ENCODE measurements at places on chromosomes 5 and 9. TPM values are rescaled to one million over a fixed set of nuclear protein-coding genes. Genes with fewer than 3 reads are reported as not detected.

The PRRX2 gene
- total RNA-seq: 3.5 TPM

DNA sequence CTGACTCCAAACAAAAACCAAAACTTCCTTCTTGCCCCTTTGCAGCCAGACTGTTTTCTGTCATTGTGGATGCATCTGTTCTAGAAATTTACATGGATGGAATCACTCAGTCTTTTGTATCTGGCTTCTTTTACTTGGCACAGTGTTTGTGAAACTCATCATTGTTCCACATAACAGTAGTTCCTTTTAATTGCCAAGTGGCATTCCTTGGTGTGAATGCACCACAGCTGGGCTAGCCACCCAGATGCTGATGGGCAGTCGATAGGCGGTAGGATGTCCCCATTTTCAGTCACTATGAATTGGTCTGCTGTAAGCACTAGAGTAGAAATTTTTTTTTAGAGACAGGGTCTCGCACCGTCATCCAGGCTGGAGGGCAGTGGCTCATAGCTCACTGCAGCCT lies 6.3 kb upstream of the CLPTM1L start:
- no peak overlapping the region for H3K27ac ChIP-seq
- no peaks in the 10 kb centered on the region for H3K36me3 ChIP-seq
- H3K27me3 ChIP-seq: no peaks in the 10 kb centered on the region
- no peak for DNase-seq

- no peak overlapping the region for H3K27ac ChIP-seq
- H3K36me3 ChIP-seq: no peaks in the 10 kb centered on the region
Observed at GRCh38 chr5:14545862-14546261, 35.7 kb upstream of the OTULINL start.

- H3K4me3 ChIP-seq: no peak overlapping the region
- no peaks in the 10 kb centered on the region for H3K36me3 ChIP-seq
- no peaks in the 10 kb centered on the region for H3K4me1 ChIP-seq
Observed at GRCh38 chr9:136644593-136645351, 17.9 kb upstream of the EGFL7 start.

DNA sequence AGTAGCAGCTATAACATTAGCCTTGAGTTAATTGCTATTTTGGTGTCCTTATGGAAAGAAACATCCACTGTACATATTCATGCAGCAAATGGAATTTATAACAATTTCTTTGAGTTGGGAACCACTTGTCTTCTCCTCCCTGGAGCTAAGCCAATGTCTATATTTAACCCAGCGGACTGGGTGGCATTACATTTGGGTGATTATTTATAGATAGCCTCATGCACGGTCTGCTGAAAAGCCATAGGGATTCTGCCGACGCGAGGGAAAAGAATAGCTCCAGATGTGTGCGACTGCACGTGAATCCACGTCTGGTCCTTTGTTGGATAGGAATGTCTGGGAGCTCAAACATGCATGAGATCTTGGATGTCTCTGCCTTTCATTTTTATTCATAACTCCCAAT lies 157.5 kb upstream of the BRINP1 start:
- no peak for DNase-seq
- H3K36me3 ChIP-seq: no peaks in the 10 kb centered on the region
- H3K27me3 ChIP-seq: no peaks in the 10 kb centered on the region
- no peak overlapping the region for H3K4me3 ChIP-seq

DNA sequence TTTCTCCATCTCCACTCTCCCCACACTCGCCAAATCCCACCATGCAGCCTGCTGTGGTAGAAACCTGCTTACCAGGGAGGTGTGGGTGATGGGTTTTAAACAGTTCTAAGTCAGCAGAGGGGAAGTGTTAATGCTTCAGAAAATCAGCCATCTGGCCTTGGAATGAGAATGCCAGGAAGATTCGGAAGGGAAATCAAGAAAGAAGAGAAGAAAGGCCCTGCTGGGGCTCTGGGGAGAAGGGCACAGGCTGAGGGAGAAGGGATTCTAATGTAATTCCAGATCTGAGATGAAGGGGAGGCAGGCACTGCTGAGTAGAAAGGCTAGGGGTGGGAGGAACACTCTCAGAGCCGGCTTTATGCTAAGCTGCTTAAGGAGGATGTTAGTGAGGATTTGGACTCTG lies 434.7 kb upstream of the DMAC1 start:
- no peak for DNase-seq
- H3K36me3 ChIP-seq: no peaks in the 10 kb centered on the region
- no peaks in the 10 kb centered on the region for H3K27me3 ChIP-seq
- H3K27ac ChIP-seq: no peak overlapping the region
- H3K4me1 ChIP-seq: no peaks in the 10 kb centered on the region

- no peaks in the 10 kb centered on the region for H3K36me3 ChIP-seq
- H3K4me1 ChIP-seq: no peaks in the 10 kb centered on the region
- DNase-seq: no peak
Observed at GRCh38 chr5:82339792-82340191, 61.6 kb upstream of the RPS23 start.

DNA sequence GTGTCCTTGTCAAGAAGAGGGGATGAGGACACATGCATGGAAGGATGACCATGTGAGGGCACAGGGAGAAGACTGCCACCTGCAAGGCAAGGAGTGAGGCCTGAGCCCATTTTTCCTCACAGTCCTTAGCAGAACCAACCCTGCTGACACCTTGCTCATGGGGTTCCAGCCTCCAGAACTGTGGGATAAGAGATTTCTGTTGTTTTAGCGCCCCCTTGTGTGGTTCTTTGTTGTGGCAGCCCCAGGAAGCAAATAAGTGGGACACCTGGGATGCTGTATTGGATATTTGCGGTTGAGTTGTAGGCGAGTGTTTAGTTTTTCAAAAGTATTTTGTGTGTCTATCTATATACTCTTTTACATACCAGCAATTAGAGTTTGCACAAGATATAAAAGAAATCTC lies 206.4 kb downstream of the NXNL2 start:
- DNase-seq: no peak
- no peaks in the 10 kb centered on the region for H3K4me1 ChIP-seq
- H3K36me3 ChIP-seq: no peaks in the 10 kb centered on the region
- H3K4me3 ChIP-seq: no peak overlapping the region
- no peak overlapping the region for H3K27ac ChIP-seq

DNA sequence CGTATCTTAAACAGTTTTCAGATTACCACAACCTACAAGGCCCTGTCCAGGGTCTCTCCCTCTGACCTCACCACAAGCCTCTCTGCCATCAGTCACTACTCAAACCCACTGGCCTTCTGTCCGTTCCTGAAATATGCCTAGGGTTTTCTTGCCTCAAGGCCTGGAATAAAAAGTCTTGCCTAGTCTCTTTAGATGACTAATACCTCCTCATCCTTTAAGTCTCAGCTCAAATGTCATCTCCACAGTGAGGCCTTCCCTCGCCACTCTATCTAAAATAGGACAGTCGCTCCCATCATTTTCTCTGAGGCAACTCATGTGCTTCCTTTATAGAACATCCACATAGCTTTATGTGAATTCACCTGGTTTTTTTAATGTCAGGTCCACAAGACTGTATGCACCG lies 5.2 kb downstream of the DENND1A start:
- H3K4me1 ChIP-seq: peaks cover 10% of the 10 kb centered on the region
- H3K27me3 ChIP-seq: no peaks in the 10 kb centered on the region

DNA sequence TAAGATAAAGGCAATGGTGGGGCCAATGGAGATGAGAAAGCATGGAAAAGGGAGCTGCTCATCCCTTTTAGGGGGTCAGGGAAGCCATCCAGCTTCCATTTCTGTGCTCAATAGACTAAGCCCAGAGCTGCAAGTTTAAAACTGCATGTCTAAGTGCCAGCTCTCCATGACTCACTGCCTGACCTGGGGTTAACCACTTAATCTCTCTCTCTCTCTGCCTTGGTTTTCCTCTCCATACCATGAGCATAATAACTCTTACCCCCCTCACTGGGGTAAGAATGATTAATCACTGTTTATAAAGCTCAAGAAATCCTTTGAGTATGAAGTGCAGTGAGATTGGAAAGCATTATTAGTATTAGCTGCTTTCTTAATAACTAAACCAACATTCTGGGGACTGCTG lies 1382.4 kb upstream of the WWC1 start:
- no peaks in the 10 kb centered on the region for H3K27me3 ChIP-seq
- no peak overlapping the region for H3K27ac ChIP-seq
- H3K4me1 ChIP-seq: no peaks in the 10 kb centered on the region
- no peaks in the 10 kb centered on the region for H3K36me3 ChIP-seq
- no peak overlapping the region for H3K4me3 ChIP-seq

DNA sequence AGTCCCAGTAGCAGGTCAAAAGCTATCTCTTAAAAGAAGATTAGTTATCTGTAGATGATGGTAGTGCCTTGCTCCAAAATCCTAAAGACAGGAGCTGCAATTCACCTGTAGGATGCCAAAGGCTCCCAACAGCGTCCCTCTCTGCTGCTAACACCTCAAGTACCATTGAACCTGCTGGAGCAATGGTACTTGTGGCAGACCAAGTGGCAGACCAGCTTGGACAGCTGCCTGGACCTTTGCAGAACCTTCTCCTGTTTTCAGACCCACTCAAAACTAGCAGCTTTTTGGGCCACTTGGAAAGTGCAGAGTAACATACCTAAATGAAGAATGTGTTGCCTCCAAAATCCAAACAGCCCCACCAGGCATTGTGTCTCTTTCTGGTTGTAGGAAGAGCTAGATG lies 6.9 kb upstream of the CCDC180 start:
- no peak overlapping the region for H3K27ac ChIP-seq
- no peaks in the 10 kb centered on the region for H3K36me3 ChIP-seq
- H3K4me1 ChIP-seq: no peaks in the 10 kb centered on the region

- no peaks in the 10 kb centered on the region for H3K4me1 ChIP-seq
- no peak for DNase-seq
- no peaks in the 10 kb centered on the region for H3K27me3 ChIP-seq
Observed at GRCh38 chr5:83921666-83922193, 201.1 kb upstream of the HAPLN1 start.

GRCh38 chr9:75664597-75664996 lies 225.9 kb upstream of the PCSK5 start:
- no peaks in the 10 kb centered on the region for H3K4me1 ChIP-seq
- no peak for DNase-seq
- H3K27ac ChIP-seq: no peak overlapping the region
- H3K27me3 ChIP-seq: no peaks in the 10 kb centered on the region
- H3K4me3 ChIP-seq: no peak overlapping the region
